ENCODE measurements at places on chromosomes 3 and 15.
A peak's percentile ranks its signal among the peaks of the same experiment; 100 is the strongest.

DNA sequence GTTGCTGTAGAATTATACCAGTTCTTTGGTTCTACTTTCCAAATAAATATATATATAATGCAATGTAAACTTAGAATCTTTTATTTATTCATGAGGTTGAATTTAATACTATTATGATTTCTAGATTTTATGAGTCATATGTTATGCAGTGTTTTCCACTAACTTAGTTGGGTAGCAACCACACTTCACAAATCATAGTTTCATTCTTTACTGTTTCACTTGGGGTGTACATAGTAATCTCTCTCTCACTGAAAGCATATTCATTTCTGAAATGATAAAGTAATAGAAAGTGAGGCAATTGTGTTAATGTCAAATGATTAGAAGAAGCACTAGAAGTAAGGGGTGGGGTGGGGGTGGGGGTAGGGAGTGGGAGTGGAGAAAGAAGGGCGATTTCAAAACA is 52.6 kb downstream of the IQCH start:
- no peak for DNase-seq

DNA sequence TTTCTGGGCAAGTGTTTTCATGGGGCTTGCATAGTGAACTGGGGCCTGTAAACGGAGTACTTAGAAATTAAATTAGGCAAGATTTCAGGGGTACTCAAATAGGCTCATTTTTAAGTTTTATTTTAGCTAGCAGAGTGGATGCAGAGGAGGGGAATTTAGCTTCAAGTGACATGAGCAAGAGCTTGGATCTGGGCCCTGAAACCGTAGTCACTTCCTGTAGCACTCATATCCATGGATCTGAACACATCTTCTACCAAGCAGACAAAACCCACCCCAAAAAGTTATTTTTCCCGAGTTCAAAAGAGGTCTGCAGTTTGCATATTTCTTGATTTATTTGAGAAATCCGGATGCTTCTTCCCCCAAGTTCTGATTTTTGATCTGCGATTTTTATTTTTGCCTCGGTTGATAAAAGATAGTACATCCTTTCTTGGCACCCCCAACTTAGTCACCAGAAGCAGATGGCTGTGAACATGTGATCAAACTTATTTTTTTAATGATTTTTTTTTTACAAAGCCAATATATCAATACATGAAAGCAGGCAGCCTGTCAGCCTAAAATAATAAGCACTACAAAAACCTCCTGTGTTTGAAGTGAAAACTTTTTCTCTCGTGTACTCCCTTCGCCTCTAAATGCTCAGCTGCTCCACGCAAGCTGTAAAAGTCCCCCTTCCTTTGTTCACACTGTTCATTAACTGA is 36.6 kb upstream of the STT3B start:
- DNase-seq, result no peak

DNA sequence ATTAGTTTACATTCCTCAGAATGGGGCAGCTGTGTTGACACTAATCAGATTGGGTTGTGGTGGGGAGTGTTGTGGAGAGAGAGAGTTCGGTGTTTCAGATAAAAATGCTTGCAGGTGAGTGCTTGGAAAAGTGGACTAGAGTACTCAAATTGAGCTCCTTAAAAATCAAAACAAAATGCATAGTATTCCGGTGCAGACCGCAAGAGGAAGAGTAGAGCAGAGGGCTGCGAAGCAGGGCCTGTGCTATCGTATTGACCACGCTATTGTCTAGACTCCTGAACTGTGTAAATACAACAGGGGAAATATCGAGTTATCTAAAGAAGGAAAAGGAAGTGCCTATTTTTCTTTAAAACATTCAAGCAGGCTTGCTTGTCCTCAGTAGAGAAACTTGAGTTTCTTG is 159.5 kb downstream of the TP63 start:
- DNase-seq, result no peak

DNA sequence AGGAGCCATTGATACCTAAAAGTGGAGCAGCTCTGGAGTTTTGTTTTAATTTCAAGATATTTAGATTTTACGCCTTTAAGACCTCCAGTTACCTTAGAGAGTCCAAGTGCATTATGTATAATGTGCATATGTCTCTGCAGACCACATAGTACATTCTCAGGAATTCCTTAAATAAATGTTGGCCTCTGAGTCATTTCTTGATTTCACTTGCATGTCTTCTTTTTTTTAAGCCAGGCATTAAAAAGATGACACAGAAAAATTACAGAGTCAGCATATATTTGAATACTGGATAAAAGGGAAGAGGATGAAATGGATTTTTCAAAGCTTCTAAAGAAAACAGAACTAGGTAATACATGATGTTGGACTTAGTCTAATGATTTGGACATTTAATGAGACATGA is 125.2 kb downstream of the TMCO5A start:
- DNase-seq, result no peak

- DNase-seq, result no peak
Measured at GRCh38 chr15:26702381-26702780, 70.5 kb downstream of the GABRB3 start.

GRCh38 chr15:77580996-77581682 is 51.6 kb downstream of the LINGO1 start:
- no peak for DNase-seq

DNA sequence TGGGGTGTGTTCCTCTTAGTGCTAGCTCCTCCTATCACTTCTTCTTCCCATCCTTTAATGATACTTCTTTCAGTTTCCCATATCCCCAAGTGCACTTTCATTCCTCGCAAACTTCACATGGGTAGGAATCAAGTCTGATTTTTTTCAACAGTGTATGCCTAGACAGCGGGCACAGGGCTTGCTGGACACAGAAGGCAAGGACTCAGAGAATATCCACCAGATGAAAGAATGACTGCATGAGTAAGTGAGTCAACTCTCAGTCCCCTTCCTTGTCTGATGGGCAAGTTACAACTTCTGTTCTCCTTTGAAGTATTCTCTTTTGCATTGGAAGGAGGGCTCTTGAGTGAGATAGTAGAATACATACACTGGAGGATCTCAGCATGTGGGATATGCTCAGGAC is 3.1 kb upstream of the SQOR start:
- DNase-seq, result no peak

- DNase-seq, result peak; percentile 38
Measured at GRCh38 chr15:24772266-24772665, 96.7 kb downstream of the NPAP1 start.

DNA sequence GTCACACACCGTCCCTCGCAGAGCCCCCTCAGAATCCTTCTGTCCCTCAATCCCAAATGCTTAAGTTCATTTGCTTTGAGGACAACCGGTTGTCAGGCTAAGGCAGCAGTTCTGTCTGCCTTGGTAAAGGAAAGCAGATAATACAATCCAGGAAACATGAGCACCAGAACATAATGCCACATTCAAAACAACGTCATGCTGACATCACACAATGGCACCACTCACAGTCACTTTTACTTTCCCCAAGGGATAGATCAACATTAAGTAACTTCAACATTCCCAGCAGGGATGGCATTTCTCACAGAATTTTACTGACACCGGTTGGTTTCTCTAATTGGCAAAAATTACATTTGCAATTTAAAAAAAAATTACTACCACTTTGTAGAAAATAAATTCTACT is 74.6 kb upstream of the PSMD6 start:
- no peak for DNase-seq

DNA sequence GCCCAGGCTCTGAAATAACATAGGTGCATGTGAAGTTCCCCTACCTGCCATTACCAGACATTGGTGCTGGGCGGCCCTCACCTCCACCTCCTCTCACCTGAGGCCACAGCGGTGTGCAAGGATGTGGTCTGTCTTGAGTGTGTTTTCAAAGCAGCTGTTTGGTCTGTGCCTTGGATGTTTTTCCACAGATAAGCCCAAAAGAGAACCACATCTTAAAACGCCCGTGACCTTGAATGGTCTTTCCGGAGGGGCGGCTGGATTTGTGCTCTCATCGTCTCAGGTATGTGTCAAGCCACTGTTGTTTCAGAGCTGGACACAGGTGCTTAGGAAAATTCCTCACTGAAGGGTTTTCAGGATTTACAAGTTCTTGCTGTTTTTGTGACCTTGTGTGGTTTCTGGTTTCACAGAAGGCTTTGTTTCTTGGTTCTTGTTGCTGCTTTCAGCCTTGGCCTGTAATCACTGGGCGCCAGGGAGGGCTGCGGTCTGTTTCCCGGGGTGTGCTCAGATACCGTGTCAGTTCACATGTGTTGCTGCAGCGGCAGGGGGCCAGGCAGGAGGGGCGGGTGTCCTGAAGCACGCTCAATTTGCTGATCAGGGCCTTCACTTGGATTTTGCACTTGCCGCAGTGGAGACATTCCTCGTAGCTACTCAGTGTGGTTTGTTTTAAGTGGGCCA is 128.4 kb downstream of the IGF1R start:
- peak; percentile 79 for DNase-seq

GRCh38 chr15:84552896-84553295 is 47.9 kb upstream of the ZSCAN2 start:
- DNase-seq, result no peak

DNA sequence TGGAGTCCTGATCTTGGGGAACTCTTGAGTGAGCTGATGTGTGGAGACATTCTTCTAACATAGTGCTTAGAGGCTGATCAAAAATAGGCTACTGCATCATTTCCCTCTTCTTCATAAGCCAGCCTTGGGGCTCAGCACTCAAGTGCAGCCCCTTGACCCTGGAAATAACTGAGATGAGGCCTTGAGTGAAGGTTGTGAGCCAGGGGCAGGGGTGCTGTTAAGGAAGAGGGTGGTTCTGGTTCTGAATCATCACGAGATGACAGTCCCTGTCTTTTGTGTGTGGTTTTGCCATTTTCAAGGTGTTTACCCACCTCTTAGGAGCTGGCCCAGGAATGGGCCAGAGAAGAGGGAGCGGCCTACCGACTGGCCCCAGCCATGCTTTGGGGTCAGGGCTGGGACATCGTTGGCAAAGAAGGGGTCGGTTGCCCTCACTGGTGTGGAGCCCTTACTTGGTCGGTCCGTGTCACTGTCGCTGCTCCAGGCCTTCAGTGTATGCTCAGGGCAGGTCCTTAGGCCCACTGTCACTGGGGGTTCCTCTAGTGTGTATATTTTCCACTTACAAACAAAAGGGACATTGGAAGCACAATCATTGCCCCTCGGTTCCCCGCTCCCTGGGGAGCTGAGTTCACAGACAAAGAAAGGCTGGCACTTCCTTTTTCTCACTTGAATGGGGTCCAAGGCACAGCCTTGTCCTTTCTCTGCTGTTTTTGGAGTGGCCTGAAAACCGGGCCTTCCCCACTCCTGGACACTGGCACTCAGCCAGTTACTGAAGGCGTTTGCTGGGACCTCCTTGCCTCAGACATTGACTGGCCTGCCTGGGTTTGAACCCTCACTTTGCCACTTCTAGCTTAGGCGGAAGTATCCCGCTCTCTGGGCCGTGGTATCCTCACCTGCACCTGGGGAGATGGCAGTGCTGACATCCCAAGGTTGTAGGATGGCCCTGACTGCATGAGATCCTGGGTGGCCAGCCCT is 46.6 kb downstream of the SLC6A6 start:
- DNase-seq, result no peak

All from ELF-1 (cell line).